Fibroblast of skin of right biceps (primary cell): ENCODE measurements at places on chromosomes 13 and 19.

GRCh38 chr13:25192936-25193335 is 20.8 kb upstream of the AMER2 start:
- no peak for DNase-seq

DNA sequence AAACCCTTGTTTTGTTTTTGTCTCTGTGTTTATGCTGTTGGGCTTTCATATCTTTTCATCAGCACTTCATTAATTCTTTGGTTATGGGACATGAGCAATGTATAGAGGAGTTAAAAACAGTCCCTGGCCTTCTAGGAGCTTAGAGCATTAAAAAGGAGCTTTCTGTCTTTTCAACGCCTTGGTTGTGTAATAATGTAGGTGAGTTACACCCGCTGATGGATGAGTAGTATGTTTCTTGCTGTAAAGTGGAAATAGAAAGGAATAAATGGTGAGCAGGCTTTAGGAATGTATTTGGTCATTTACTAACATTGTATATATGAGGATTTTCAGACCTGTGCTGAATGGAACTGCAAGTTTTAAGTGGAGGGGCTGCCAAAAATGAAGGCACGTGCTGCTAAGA is 121.5 kb upstream of the RNF113B start:
- no peak for DNase-seq

DNA sequence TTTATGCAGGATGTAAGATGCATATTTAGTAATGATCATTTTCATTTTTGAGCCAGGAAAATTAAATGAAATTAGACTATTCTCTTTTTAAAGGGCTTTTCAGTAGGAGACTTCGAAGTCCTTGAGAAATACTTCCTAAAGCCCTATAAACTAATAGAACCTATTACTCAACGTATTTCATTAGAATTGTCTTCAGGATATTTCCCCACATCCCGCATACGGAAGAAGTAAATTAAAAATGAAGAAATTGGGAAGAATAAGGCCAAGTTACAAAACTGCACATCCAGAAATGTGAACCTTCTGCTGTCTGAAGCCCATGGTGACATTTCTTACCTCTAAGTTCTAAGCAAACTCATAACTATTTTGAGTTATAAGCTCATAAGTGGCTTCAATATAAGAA is 66.5 kb downstream of the RXFP2 start:
- no peak for DNase-seq

GRCh38 chr13:31214435-31214834 is 14.7 kb downstream of the B3GLCT start:
- DNase-seq = no peak

GRCh38 chr19:42081584-42082203 is 5.7 kb downstream of the ZNF574 start:
- DNase-seq = peak; percentile 45
